ENCODE measurements at places on chromosomes 5 and 9. TPM values are rescaled to one million over a fixed set of nuclear protein-coding genes. Genes with fewer than 3 reads are reported as not detected.

The SLC1A1 gene
- 17.7 TPM for total RNA-seq

DNA sequence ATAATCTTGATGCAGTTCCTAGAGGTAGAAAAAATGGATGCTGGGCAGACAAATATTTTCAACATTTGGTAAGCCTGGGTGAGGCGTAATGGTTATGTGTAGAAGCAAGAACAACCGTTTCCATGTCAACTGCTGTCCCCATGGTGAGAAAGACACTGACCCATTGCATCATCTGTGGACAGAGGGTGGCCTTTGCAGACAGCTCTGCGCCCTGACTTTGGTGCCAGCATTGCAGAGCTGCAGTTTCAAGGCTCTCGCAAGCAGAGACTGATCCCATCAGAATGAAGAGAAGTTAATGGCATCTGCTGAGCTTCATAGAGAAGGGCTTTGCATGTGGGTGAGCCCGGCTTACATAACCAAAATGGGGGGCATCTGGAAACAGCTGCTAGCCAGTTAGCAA is 179.0 kb upstream of the ADRA1B start:
- no peak for DNase-seq

DNA sequence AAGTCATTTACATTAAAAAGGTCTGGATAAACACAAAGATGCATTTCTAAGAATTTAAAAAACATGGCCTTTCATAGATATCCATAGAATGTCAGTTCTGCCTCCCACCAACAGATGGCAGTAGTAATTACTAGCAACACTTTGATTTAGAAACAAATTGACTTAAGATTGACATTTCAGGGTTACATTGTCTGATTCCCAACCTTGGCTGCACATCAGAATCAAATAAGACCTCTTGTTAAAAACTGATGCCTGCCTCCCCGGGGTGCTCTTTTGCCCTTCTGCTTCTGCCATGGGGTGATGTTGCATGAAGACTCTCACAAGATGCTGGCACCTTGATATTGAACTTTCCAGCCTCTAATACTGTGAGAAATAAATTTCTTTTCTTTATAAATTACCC is 146.2 kb upstream of the GPR151 start:
- peak; percentile 27 for DNase-seq

The VAV2 gene
- total RNA-seq, result 13.4 TPM

The BAAT gene
- under 0.01 TPM for total RNA-seq

DNA sequence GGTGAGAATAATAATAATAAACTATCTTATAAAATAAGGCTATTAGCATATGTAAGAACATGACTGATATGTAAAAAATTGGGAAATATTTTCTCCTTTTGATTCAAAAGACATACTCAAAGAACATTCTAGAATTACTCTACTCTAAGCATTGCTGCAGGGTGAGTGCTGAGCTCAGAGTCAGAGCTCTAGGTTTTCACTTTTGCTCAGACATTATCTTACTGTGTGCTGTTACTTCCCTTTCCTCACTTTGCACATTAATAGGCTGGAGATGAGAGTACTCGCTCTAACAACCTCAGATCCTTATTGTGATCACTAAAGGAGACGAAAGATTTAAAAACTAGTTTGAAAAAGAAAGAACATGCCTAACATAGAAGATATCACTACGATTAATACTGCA is 99.4 kb upstream of the C9orf72 start:
- DNase-seq, result no peak

DNA sequence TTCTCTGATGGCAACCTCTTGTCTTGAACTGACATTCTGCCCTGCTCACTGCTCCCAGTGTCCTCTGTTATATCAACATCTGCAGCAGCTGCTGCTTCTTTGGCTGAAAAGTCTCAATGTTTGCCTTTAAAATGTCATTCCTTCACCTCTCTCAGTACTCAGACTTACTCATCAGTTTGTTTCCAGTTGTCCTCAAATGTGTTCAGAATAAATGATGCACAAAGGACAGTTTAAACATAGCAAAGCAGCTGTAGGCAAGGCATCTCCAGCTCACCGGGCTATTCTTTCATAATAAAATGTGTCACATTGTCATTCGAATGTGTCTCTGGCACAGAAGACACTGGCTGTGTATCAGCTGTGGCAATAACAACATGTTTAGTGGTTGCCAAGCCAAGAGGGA is 590.9 kb upstream of the ZNF608 start:
- no peak for DNase-seq

- DNase-seq, result no peak
These were observed 188.2 kb downstream of the TRIO start for GRCh38 chr5:14331386-14331781.

GRCh38 chr9:93207326-93207814 is 23.4 kb downstream of the WNK2 start:
- peak; percentile 63 for DNase-seq

DNA sequence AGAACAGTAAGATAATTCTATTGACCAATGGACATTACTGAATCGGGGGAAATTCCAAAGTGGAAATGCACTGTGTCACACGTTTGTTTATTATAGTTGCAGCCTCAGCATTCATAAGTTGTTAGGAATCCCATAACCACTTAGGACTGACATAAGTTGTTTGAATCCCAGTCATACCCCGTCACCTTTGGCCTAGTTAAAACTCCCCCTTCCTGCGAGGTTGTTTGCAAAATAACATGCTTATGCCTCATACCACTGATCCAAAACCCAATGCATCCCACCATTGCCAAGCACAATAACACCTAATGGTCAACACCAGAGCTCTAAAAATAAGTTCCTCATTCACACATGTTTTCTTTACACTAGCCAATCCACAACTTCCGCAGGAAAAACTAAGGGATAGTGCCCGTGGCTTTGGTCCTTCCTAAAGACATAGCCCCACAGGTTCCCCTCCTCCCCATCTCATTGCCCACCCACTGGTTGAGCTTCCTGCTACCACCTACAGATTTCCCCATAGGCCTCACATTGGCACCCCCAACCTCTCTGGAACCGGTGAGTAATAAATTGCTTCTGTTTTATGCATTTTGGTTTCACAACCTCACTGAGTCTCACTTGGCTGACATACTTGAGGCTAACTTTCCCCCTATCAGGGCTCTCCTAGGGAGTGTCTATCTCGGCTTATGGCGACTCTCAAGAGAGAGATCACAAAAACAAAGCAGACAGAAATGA is 42.3 kb upstream of the MUSK start:
- peak; percentile 93 for DNase-seq

DNA sequence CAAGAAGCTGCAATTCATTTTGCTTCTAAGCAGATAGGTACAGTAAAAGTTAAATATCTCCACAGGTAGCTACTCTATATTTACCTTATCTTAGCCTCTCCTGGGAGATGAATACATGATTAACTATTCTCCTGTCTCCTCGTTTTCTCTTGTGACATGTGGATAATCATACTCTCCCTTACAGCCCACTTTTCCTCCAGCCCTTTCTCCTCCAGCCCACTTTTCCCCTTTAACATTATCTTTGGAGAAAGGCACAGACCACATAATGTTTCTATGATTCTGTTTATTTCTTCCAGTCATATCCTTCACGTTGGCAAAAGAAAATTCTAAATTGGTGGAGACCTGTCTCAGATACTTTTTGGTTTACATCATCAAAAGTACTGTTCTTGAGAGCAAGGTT is 84.0 kb downstream of the OSMR start:
- no peak for DNase-seq

- peak; percentile 64 for DNase-seq
These were observed 324.1 kb downstream of the PLK2 start for GRCh38 chr5:58135571-58136335.

DNA sequence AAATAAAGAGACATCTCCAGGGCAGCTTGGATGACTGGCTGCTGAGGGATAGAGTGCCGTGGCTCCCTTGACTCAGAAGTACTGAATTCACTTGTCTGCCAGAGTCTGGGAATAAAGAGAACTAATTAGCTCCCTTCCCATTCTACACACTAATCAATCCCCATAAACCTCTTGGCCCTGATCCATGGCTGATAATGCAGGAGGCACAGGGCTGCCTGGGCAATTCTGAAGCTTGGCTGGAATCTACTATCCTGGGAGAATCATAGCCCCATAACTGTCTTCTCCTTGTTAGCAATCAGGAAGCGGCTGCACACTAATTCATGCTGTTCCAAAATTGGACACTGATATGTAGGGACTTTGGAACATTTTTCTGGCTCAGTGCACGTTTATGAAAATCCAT is 197.7 kb downstream of the PTTG1 start:
- no peak for DNase-seq

- no peak for DNase-seq
These were observed 88.5 kb downstream of the ALDH1A1 start for GRCh38 chr9:72864327-72864726.

The PCDHA10 gene
- total RNA-seq, result under 0.01 TPM

GRCh38 chr5:106258591-106259125 is 1412.1 kb downstream of the EFNA5 start:
- DNase-seq, result no peak

DNA sequence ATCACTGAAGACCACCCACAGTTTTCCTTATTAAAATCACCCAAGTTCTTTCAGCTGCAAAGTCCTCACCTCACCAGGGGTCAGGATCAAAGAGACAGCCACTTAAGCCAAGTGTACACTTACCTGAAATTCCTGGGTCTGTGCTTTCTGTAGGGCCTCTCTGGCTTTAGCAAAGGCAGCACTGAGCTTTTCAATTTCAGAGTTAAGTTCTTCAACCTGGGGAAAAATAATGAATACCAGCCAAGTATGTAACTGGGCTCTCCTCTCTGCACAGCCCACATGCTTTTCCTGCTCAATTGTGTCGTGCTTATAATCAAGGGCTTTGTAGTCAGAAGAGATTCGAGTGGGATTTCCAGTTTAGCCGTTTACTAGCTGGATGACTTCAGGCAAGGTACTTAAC is 55.1 kb downstream of the CDK5RAP2 start:
- no peak for DNase-seq

DNA sequence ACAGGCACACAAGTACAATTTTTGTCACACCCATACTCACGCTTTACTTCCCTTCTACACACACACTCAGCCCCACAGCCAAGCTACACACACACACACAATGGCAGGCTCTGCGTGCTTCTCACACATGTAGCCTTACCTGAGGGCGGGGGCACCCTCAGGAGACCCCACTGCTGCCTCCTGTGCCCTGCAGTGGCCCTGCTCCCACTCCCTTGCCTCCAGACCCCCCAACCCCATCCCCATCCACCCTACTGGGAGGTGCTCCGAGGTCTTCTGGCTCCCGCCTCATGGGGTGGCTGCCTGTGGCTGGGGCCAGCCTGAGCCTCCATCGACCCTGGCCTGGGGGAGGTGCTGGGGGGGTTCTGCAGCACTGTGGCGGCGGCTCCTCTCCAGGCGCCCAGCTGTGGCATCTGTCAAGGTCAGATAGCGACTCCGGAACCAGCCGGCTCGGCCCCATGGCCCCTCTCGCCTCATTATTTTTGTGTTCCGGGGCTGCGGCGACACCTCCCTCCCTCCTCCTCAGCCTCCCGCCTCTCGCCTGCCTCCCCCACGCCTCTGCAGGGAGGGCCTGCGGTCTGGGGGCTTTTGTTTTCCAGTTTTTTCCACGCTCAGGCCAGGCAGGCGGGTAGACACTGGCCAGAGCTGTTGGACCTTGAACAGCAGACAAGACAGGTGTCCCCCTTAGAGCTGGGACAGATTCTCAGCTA is 21.7 kb downstream of the CXXC5 start:
- no peak for DNase-seq

GRCh38 chr5:157219491-157220271 is 39.0 kb downstream of the ITK start:
- DNase-seq, result no peak

- DNase-seq, result peak; percentile 18
These were observed 114.1 kb upstream of the RIOK2 start for GRCh38 chr5:97297063-97297703.

The DAB2IP gene
- 47.9 TPM for total RNA-seq

DNA sequence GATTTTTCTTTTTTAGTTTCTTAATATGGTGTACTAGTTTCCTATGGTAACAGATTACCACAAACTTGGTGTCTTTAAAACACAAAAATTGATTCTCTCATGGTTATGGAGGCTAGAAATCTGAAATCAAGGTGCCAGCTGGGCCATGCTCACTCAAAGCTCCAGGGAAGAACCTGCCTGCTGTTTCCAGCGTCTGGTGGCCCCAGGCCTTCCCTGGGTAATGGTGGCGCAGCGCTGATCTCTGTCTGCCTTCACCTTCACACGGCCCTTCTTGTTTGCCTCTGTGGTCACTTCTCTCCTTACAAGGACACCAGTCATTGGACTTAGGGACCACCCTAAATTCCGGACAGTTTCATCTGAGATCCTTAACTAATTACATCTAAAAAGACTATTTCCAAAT is 70.5 kb upstream of the GFPT2 start:
- DNase-seq, result no peak

DNA sequence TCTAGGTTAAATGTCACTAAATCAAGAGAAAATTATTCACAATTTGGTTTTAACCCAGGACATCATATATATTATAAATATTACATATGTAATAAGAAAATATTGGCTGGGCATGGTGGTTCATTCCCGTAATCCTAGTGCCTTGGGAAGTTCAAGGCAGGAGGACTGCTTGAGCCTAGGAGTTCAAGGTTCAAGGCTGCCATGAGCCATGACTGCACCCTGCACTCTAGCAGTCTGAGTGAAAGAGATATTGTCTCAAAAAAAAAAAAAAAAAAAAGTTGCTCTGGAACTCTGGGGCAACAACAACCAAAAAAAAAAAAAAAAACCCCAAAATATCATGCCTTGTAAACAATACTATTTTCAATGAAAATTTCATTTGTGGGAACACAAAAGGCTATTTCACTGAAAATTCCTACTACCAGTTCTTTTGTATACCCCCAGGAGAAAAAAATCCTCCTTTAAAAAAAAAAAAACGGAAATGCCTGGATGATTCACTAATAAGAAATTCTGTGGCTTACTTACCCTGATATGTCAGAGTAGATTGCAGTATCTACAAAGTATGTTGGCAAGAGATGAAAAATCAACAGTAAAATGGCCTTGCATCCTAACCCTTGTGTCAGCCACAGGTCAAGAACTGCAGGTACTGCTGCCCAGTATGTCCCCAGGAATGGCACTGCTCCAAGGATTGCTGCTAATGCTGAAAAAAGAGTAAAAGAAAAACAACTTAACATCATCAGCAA is 22.6 kb upstream of the CTNNAL1 start:
- DNase-seq, result peak; percentile 77

DNA sequence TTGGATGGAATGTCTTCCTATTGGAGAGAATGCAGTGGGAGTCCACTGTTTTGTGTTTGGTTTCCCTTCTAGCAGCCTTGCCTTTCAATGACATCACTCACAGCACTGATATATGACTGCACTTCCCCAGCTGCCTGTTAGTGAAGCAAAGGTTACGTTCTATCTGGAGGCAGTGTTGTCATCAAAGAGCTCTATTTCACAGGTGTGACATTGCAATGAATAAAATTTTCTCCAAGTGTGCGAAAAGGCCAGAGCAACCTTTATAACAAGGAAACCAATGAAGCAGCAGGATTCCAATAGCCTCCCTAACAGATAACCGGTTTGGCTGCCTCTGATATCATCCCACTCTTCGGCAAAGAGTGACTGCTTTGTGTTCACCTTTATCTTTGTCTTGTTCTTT is 523.5 kb upstream of the ZNF608 start:
- DNase-seq, result no peak

DNA sequence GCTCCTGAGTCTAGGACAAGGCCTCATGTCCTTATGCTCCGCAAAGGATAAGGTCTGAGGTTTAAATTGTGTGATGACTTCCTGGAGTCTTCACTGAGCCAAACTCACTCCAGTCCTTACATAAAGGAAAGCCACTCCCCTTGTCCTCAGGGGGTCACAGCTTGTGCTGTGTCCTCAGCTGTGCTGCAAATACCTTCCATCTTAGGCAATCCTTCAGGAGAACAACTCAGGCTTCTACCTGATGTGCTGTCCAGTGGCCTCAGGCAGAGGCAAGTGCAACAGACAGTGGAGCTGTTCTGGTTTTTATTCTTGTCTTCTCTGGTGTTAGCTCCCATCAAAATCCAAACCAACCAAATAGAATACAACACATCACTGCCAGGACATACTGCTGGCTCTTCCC is 151.5 kb downstream of the TAF11L14 start:
- no peak for DNase-seq

The IL3 gene
- not detected for total RNA-seq

All from fibroblast of villous mesenchyme (primary cell).